ENCODE measurements at places on chromosomes 13 and 19.

DNA sequence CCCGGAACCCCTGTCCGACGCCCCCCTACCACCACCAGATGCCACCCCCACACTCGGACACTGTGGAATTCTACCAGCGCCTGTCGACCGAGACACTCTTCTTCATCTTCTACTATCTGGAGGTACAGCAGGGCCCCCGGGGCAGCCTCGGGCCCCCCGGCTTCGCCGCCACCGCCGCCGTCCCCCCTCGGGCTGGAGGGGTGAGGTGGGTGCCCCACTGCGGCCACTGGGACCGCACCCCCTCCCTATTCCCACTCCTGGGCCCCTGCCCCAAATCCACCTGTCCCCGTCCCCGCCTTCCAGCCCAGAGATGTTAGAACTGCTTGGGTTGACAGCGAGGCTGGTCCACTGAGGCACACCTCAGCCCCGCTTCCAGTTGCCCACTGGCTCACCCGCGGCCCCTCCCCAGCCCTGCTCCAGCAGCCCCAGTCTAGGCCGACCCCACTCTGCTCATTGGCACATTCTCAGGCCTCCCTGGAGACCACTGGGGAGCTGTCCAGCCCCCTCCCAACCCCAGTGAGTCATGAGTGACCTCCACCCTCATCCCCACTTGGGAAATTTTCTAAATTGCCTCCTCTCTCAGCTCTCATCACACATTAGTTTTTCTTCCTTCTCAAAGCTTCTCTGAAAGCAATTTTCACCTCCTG is 6.5 kb downstream of the LENG1 start:
- DNase-seq, result no peak

- no peak for DNase-seq
These were observed 47.7 kb upstream of the MAB21L1 start for GRCh38 chr13:35524171-35524570.

- peak; percentile 16 for DNase-seq
These were observed 4.2 kb downstream of the TUBGCP3 start for GRCh38 chr13:112583592-112584277.

DNA sequence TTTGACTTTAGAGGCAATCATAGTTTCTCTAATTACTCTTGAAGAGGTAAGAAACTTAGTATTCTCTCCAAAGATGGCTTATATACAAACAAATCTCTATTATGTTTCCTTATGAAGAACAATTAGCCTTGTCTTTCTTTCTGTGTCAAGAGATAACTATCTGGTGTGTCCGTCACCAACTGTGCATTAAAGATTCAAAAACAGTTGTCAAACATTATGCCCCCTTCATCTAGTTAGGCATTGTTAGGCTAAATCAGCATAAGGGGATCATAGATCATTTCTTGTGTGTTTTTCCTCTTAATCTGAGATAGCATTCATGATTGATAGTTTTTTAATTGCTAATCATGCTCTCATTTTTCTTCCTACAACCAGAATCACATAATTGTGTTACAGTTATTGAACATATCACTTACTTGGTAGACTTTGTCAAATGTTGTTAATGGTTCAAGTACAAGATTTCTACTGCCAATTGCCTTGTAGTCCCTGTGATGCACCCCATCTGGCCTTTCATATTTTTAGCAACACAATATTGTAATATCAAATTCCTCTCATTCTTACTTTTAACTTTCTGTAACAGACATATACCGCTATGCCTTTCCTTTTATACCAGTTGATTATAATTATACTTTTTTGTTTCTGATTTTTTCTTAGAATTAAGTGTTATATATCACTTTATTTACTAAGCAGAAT is 612.7 kb downstream of the SLITRK6 start:
- DNase-seq, result no peak

- DNase-seq, result no peak
These were observed 15.5 kb upstream of the KCNN1 start for GRCh38 chr19:17951157-17951989.

GRCh38 chr13:110546926-110547325 is 14.6 kb downstream of the RAB20 start:
- no peak for DNase-seq

GRCh38 chr13:51858433-51859247 is 3.1 kb upstream of the CCDC70 start:
- no peak for DNase-seq

- DNase-seq, result no peak
These were observed 100.0 kb upstream of the SOX1 start for GRCh38 chr13:111966933-111967332.

DNA sequence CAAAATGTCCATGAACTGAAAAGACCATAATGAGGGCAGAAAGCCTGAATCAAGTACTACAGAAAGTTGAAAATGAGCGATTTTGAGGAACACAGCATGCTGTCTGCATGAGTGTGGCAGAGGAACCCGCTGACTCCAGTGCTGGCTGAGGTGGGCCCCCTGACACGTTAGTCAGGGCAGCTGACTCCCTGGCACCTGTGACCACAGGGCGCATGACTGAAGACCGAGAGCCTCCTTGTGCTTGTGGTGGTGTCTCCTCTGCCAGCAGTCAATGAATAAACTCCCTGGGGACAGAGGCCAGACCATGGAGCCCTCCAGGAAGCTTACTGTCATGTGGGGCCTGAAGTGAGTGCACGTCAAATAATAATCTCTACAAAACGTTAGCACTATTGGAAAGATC is 38.4 kb upstream of the VSTM2B start:
- DNase-seq, result no peak

GRCh38 chr13:51953347-51954195 is 57.7 kb downstream of the ATP7B start:
- DNase-seq, result no peak

DNA sequence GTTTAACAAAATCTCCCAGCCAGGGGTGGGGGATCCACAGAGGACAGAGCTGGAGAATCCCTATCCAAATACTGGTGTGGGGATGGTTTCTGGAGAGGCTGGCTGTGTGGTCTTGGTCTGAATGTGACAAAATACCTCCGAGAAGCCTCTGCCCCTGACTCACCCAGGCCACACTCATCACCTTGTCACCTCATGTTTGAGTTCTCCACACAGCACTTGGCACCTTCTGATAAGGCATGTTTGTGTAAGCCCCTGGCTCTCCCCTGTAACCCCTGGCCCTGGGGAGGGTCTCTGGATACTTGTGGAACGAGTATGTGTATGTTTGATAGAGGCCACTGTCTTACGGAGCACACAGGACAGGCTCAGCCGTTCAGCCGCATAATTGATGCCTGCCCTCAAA is 14.7 kb downstream of the TECR start:
- no peak for DNase-seq

DNA sequence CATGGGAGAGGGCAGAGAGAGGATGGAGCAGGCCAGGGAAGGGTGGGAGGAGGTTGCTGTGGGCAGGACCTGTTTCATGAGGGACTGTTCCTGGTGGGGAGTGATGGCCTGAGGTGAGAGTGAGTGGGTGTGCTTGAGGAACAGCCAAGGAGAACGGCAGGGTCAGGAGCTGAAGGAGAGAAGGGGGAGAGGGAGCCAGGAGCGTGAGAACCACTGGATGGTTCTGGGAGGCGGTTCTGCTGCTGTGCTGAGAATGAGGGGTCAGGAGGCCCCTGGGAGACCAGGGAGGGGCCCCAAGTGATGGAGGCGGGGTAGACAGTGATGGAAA is 7.8 kb downstream of the SIN3B start:
- no peak for DNase-seq

GRCh38 chr19:11663181-11663591 is 65.9 kb downstream of the ZNF627 start:
- DNase-seq, result no peak

DNA sequence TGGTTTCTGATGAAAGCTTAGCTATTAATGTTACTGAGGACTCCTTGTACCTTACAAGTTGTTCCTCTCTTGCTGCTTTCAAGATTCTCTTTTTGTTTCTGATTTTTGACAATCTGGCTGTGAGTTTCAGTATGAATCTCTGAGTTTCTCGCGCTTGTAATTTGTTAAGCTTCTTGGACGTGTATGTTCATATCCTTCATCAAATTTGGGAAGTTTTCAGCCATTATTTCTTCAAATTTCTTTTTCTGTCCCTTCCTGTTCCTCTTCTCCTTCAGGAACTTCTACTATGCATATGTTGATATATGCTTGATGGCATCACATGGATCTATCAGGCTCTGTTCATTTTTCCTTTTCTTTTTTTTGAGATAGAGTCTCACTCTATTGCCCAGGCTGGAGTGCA is 5.6 kb upstream of the URI1 start:
- no peak for DNase-seq

DNA sequence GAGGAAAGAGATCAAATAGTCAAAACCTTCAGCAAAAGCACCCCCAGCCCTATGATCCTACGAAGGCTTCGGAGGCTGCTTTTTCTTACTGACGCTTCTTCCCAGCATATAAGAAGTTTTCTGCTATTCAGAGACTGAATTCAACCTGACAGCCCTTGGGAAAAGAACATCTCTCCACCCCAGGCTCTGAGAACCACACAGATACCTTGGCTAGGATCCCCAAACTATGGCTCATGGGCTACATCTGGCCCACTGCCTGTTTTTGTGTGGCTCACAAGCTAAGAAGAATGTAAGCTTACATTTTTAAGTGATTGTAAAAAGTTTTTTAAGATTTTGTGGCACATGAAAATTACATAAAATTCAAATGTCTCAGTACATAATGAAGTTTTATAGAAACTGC is 3.0 kb downstream of the SLC15A1 start:
- no peak for DNase-seq

DNA sequence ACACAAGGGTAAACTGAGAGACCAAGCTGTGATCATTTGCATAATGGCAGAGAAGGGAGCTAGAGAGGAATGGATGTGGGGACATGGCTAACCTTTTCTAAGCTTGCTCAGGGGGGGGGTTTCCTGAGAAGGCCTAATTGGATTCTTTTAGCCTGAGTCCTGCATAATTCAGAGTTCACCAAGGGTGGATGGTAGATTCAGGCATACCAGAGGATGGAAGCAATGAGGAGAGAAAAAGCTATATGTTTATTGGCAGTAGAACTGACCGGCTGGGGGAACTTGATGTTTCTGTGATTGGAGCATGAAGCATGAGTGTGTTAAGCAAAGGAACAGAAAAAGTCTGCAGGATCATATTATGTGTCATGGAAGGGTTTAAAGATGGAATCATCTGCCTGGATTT is 65.9 kb upstream of the KLF12 start:
- DNase-seq, result no peak

DNA sequence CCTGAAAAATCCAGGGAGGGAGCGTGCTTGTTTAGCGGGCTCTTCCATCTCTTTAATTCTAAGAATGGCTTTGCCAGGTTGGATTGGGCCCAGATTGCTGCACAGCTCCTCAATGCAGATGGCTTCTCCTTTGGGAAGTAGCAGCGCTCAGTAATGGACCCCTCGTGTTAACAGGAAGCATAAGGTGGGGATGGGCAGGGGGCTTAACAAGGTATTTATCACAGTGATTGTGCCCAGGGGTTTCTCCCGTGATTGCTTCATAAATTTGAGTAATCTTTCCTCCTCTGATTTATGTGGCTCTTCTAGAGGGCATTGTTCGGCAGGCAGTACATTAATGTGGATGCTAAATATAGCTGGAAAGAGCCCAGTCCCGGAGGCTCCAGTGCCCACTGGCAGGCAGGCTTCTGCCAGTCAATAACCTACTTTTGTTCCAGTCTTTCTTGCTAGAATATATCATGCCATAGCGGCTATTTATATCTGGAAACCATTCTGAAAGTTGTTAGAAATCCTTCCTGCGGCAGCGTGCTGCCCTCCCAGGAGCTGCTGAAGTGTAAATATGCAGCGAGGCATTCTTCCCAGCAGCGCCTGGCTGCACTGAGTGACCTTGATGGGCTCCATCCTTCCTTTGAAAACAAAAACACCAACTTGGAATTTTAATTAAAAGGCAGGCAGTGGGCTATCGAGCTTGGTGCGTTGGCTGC is 65.0 kb downstream of the FGF9 start:
- no peak for DNase-seq

DNA sequence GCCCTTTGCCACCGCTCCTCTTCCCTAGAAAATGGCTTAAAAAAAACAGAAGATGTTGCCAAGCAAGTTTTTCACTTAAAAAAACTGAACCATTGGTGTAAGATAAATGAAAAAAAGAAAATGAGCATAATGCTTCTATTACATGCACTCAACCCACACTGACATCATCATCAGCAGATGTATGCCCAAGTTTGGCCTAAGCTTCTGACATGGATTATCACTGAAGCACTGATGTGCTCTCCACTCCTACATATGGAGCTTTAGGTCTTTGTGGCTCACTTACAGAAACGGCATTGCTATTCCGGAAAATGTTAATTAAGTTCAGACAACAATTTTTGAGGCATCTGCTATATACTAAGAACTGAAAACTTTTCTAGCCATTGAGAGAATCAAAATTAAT is 8.0 kb downstream of the RXFP2 start:
- no peak for DNase-seq

GRCh38 chr13:31007417-31007816 is 75.0 kb downstream of the TEX26 start:
- DNase-seq, result no peak

DNA sequence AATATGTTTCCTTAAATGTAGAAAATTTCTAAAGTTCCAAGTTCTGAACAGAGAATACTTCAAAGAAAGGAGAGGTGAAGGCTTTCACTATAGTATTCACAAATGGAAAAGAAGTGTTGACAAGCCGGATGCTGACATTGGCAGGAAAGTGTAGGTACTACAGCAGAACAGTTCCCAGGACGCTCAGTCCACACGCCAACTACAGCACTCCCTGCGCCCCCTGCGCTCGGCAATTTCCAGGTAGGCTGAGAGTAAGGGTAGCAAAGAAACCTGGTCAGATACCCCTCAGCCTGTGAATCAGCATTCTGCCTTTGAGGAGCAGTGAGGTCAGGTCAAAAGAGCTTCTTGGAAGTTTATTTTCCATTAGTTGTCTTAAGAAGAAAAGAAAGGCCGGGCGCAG is 115.3 kb downstream of the NALCN start:
- DNase-seq, result no peak

- no peak for DNase-seq
These were observed 1920.2 kb downstream of the PCDH9 start for GRCh38 chr13:65309906-65310305.

GRCh38 chr13:23957981-23958380 is 60.7 kb upstream of the C1QTNF9B start:
- DNase-seq, result no peak

DNA sequence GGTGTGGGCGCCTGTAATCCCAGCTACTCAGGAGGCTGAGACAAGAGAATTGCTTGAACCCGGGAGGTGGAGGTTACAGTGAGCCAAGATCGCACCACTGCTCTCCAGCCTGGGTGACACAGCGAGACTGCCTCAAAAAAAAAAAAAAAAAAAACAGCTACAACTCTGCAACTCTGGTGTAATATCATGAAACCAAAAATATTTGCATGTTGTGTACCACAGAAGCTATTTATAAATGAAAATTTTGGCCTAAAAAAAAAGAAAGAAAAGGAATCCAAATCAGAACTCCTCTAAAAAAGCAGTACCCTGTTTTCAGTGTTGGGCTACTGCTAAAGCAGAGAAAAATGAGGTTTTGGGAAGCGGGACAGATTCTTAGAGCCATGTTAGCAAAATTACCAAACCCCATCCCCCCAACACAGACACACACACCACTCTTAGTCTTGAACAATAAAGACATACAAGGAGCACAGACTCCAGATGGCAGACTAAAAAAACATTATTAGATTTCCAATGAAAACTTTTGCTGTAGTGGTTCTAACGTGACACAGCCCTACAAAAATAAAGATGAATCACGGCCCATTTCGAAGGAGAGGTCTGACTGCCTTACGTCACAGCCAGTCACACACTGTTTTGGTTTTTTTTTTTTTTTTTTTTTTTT is 51.5 kb downstream of the INSR start:
- no peak for DNase-seq
